HS-5 (cell line): ENCODE measurements at places on chromosomes 2 and 18.

DNA sequence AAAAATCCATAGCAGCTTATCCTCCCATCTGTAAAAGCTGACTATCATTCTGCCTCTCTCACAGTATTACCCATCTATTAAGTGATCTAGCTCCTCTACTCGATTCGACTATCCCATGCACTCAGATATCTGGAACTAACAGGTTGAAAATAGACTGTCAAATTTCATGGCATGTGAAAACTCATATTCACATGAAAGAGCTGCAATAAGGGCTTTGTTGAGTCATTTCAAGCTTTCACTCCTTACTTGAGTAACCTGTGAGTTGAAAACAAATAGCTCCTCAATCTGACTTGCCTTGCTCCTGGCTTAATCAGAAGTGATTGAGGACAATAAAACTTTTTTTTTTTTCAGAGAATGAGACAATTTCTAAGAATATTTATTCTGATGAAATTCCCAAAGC lies 192.4 kb upstream of the ERBB4 start:
- DNase-seq, result no peak

- DNase-seq, result no peak
Measured at GRCh38 chr18:64854112-64854511, 705.2 kb upstream of the LINC00305 start.

GRCh38 chr2:8857709-8858108 lies 20.3 kb upstream of the KIDINS220 start:
- no peak for DNase-seq

- DNase-seq, result no peak
Measured at GRCh38 chr18:23270986-23271680, 135.8 kb downstream of the CABLES1 start.

GRCh38 chr2:46984642-46985476 lies 69.3 kb upstream of the MCFD2 start:
- DNase-seq, result peak; percentile 94

DNA sequence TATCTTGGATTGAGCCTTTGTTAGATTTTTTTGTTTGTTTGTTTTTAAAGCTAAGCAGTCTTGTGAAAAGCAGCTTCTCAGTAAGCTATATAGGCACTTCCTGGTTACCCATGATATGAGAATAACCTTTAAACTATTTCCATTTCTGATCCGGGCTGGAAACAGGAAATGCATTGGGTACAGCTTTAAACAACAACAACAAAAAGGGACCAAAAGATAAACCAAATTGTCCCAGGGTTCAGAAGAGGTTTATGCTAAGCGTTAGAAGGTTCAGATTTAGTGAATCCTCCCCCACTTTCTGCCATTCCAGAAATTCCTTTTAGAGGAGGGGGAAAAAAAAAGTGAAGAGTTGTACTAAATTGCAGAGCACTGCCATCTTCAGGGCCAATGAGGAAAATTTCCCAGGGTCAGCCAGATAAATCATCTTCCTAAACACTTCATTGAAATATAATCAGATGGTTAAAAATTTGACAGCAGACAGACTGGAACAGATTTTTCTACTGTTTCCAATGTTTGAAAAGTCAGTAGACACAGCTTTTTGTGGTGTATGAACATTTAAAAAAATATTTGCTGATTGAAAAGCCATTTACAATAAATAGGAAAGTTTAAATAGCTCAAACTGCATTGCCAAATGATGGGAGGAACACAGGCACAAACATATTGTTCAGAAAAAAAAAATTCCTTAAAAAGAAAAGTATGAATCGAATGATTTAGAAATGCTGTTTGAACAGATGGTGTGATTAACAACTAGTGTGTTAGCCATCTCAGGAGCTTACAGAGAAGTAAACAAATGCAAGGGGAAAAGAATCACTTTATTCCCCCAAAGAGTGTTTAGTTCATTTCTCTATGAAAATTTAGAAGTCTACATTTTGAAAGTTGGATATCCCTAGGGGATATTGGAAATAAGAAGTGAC lies 189.9 kb upstream of the TANK start:
- DNase-seq, result peak; percentile 60

- DNase-seq, result no peak
Measured at GRCh38 chr2:223227338-223227737, 175.3 kb downstream of the KCNE4 start.

- no peak for DNase-seq
Measured at GRCh38 chr2:210459880-210460279, 16.7 kb downstream of the LANCL1 start.

- DNase-seq, result no peak
Measured at GRCh38 chr18:13551305-13551603, 175.1 kb downstream of the FAM210A start.

DNA sequence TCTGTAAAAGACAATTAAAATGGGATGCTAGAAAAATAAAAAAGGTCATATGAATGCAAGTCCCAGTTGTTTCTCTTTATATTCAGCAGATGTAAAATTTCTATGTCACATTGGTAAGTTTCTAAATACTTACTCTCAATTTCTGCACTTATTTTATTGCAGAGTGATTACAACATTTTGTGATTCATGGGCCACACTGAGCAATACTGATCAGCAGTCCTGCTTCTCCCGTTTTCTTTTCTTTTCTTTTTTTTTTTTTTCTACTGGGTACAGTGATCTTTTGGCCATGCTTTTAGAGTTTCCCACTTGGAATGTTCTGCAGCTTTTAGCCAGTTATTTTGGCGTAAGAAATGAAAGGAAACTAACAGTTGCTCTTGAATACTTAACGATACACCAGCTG lies 38.8 kb downstream of the LIMS1 start:
- DNase-seq, result no peak
